CD8-positive, alpha-beta T cell (primary cell): ENCODE measurements at places on chromosomes 7 and 10.

GRCh38 chr7:157273208-157274093, 63.4 kb upstream of the DNAJB6 start:
- peak; percentile 62 for DNase-seq

GRCh38 chr10:47325303-47326291, 3.3 kb downstream of the GDF2 start:
- no peak for DNase-seq

DNA sequence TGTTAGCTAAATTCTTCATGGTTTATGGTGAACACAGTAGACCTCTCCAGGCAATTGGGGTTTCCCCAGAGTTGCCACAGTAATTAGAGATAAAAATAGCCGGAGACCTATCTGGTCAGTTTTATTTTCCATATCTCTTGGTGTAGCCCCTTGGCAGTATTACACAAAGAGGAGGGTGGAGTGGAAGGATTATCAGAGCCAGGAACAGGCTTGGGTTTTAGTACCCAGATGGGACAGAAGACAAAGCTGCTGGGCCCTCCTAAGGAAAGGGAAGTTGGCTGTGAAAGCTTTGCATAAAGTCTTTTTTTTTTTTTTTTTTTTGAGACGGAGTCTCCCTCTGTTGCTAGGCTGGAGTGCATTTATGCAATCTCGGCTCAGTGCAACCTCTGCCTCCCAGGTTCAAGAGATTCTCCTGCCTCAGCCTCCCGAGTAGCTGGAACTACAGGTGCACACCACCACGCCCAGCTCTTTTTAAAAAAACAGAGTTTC, 9.7 kb downstream of the ZSCAN21 start:
- no peak for DNase-seq

- no peak for DNase-seq
Measured at GRCh38 chr7:2993868-2994267, 49.8 kb downstream of the CARD11 start.
